ENCODE measurements at places on chromosomes 2 and 18. TPM values are rescaled to one million over a fixed set of nuclear protein-coding genes. Genes with fewer than 3 reads are reported as not detected.

KCNG2 gene
- polyA plus RNA-seq = not detected

FIGN gene
- not detected for polyA plus RNA-seq

RAX gene
- polyA plus RNA-seq = not detected

ANKAR gene
- 10.0 TPM for polyA plus RNA-seq

ANKRD30BL gene
- 0.64 TPM for polyA plus RNA-seq

REG3A gene
- not detected for polyA plus RNA-seq

C2orf92 gene
- 1.4 TPM for polyA plus RNA-seq
